Anterior cingulate cortex (tissue), 58 donors: ENCODE measurements at places on chromosomes 2 and 18.

- no peak for DNase-seq
These were observed 95.8 kb downstream of the SLC25A12 start for GRCh38 chr2:171798156-171798820.

GRCh38 chr18:2588666-2589344, 17.4 kb downstream of the NDC80 start:
- DNase-seq, result no peak

DNA sequence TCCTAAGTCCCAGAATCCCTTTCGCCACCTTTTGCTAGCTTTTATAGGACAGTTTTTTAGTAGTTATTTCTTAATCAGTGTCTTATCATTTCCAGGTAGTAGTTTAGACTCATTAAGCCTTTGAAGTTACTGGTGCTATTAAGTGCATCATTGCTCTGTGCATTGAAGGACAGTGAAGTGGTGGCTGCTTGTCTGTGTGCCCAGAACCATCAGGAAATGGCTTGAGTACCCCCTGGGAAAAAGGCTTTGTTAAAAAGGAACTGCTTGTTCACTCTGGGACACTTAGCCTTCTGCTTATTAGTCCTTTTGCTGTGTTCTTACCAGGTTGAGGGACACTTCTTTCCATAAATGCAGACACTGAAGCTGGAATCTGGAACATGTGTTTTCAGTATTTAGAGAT, 30.0 kb downstream of the DTNA start:
- DNase-seq, result no peak

- DNase-seq, result no peak
These were observed 25.2 kb downstream of the IFIH1 start for GRCh38 chr2:162293122-162293786.

- DNase-seq, result no peak
These were observed 14.0 kb downstream of the HOXD1 start for GRCh38 chr2:176202491-176202890.

GRCh38 chr18:59878644-59879043, 21.2 kb upstream of the PMAIP1 start:
- DNase-seq, result no peak

GRCh38 chr2:158773121-158773520, 22.0 kb upstream of the DAPL1 start:
- no peak for DNase-seq

DNA sequence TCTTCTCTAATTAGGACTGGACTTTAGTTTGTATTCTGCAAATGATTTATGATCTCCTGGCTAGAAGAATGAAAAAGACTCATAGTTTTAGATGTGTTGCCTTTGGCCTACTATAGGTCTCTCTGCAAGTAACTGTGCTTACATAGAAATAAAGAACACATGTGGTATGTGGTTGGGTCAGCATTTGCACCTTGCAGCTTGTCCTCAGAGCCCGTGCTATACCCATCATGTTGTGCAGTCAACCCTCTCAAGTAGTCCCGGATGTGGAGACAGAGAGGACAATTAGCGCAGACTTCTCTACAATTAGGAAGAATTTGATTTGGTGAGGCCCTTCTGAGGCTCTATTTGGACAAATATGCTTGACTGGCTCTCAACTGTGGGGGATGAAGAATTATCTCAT, 203.7 kb upstream of the ITGA4 start:
- DNase-seq, result no peak

GRCh38 chr2:182067393-182067792, 81.7 kb downstream of the PPP1R1C start:
- DNase-seq, result no peak

- DNase-seq, result no peak
These were observed 266.4 kb upstream of the ETAA1 start for GRCh38 chr2:67130531-67131256.

DNA sequence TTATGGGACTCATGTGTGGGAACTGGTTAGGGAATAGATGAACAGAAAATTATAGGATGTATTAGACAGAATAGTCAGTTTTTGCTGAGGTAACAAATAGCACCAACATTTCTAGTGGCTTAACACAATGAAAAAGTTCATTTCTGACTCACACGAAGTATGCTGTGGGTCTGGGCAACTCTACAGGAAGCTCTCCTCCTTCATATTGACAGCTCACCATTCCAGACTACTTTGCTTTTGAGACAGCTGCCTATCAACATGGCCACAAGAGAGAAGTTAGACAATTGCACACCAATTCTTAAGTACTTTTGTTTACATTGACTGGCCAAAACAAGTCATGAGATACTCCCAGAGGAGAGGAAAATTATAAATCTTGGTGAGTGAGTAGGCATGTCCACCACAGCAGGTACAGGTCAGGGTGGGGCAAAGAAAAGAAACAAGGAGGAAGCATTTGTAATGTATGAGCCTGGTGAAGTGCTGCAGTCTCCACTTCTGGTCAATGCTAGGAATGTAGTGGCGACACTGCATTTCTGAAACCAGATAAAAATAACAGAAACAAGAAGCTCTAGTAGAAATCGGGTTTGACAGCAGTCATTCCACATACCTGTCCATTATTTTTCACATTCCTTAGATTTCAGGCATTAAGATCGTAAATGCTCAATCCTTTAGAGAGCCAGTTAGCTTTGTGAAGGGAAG, 141.6 kb downstream of the ICOS start:
- no peak for DNase-seq

DNA sequence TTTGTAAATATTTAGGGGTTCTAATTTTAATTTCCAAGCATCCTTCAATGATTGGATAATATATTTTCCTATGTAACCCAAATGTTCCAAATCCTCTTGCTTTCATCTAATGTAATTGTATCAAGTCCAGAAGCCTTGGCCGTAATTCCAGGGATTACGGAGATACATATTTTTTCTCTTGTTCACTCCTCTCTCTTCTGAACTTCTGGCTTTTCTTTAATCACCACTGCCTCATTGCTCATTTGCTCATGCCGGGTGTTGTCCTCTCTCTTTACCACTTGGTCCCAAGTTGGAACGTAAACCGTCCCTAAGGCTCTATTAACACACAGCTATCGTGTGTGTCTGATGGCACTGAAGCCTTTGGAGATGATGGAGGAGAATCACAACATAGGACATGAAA, 188.7 kb upstream of the COL3A1 start:
- DNase-seq, result no peak

DNA sequence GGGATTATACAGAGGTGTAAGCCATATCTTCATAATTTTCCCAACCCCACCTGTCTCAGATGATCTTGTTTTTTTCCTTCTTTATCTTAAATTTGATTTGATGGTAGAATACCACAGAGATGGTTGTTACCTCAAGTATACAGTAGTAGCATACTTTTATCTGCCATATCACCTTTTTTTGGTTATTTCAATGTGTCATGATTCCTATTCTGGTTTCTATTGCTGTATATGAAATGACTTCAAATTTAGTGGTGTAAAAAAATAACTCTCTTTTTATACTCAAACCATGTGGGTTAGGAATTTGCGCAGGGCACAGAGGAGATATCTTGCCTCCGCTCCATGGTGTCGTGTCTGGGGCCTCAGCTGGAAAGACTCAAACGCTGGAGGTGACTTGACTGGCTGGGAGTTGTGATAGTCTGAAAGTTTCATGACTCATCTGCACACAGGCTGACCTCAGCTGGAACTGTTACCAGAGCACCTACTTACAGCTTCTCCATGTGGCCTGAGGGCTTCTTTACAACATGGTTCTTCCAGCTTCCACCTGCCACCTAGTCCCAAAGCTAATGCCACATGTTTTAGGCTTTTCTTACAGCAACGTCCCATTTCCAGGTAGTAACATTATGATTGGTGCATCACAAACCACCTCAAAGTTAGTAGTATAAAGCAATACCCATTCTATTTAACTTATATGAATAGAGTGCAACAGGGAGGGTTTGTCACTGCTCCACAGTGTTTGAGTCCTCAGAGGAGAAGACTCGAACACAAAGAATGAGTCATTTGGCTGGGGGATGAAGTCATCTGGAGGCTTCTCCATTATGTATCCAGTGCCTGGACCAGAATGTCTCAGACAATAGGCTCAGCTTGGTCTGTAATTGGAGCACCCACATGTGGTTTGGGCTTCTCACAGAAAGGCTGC, 82.3 kb upstream of the XPO1 start:
- DNase-seq, result no peak

DNA sequence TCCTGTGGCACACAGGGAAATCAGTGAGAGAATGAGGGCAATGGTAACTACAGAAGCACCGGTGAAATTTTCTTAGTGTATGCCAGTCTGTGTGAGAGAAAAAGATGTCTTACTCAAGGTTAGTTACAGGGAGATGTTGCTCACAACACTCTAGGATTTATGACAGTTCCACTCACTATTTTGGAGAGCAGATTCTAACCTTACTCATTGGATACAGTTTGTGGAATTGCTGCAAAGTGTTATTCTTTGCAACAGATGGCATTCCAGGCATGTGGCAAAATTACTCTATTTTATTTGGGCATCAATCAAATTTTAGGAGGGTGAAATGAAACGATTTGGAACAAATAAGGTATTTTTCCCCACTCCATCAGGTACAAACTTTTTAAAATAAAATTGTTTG, 449.1 kb downstream of the PIK3C3 start:
- no peak for DNase-seq
